ENCODE measurements at places on chromosomes 16 and 17.

DNA sequence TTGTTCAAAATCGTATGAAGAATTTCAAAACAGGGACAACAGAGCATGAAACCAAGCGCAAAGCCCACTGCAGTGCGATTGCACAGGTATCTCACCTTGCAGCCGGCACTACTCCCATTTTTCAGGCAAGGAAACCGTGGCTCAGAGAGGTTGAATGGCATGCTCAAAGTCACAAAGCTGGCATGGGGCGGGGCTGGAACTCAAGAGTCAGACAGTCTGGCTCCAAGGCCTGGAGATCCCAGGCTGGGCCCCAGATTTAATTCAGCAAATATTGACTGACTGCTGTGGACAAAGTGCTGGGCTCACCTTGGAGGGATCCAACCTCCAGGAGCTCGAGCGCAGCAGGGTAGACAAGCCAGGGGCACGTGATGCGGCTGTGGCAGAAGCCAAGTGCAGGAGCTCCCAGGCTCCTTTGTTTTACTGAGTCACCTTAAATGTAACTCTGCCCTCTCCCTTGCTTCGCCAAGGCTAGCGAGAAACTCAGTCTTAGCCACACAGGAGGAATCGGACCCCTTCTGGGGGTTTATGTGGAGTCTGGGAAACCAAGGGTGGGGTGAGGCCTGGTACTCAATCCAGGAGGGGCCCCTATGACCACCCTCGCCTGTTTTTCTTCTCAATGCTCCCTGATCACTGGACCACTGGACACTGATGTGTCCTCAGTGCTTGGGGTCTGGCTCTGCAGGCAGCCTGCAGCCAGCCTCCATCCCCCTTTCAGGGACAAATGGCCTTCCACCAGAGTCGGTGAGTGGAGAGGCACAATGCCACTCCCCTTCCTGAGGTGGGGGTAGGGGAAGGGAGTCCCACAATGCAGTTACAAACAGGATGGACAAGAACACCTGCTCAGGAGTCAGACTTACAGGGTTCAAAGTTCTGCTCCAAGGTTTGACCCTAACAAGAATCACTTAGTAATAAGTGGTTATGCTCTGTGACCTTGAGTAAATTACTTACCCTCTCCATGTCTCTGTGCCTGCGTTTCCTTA lies 3.9 kb upstream of the SPATA20 start:
- DNase-seq: peak; percentile 63

GRCh38 chr17:82013341-82013740 lies 9.3 kb downstream of the CENPX start:
- no peak for DNase-seq

DNA sequence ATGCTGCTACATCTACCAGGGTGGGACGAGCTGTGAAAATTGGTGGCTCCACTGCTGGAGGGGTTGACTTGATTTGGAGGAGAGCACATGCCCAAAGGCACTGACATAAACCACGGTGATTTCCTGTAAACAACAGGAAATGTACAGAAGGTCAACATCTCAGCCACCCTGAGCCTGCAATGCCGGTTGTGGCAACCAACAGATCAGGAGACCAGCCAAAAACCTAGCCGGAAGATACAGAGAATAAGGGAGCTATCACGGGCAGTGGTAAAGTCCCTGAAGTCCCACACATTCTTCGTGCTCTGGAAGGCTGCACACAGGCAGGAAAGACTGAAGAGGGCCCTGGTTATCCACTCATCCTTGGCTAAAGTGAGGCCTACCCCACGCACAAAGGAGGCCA lies 56.2 kb downstream of the ADCY9 start:
- DNase-seq: no peak

- DNase-seq: no peak
Measured at GRCh38 chr17:35569405-35569804, 8.8 kb upstream of the SLFN14 start.

DNA sequence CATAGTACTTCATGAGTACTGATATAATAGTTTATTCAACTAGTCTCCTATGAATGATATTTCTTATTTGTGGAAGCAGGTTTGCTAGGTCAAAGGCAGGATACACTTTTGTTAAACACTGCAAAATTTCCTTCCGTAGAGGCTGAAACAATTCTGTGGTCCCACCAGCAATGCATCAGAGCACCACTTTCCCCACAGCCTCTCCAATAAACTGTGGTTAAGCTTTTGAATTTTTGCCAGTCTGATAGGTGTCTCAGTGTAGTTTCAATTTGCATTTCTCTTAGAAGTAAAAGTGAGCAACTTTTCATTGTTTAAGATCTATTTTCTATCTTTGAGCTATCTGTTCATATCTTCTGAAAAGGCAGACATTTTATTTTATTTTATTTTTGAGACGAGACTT lies 36.4 kb upstream of the CORO6 start:
- no peak for DNase-seq

DNA sequence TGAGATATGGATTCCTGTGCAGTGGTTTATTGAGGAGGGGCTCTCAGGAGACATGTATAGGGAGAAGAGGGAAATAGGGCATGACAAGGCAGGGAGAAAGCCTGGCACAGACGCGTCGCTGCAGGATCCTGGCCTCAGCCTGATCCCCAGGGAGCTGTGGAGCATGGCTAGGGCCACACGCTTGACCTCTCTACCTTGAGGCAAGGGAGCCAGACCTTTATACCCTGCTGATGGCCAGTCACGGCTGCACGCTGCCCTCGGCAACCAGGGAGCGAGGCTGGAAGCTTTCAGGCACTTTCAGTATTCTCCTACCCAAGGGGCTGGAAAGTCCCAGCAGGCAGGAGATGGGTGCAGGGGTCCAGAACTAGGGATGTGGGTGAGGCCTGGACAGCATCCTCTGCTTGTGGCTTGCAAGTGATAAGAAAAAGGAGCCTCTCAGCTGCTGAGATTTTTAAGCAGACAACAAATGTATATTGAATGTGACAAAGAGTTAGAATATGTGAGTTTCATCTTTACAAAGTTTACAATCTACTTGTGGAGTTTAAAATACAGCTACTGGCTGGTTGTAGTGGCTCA lies 10.0 kb upstream of the KLHL36 start:
- DNase-seq: no peak

- no peak for DNase-seq
Measured at GRCh38 chr17:60352071-60352470, 39.9 kb downstream of the USP32 start.

DNA sequence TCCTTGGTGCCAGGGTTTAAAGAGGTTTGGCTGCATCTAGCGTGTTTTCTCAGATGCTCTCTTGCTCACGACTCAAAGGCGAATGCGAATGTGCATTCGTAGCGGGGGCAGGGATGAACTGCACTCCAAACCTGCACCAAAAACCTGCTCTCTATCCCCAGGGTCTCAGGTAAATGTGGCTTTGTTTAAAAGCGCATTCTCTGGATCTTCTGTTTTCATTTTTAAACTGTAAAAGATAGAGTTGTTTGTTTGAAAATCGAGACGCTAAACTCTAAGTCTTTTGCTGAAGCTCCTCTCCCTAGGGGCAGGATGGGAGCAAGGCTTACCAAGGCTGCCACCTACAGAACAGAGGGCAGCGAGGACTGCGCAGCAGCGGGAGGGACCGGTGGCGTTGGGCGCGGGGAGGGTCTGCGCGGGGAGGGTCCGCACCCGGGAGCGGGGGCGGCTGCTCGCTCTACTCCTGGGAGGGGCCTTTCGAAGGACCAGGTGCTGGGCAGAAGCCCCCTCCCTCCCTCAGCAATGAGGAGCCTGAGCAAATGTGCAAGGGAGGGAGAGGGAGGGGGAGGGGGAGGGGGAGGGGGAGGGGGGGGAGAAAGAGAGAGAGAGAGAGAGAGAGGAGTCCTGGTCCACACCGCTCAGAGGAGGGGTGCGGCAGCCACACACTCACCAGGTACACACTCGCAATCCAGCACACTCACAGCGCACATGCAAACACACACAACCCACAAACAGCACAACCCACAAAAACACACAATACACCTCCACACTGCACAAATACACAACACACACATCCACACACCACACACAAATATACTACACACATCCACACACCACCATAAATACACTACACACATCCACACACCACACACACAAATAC lies 142.8 kb downstream of the GRIN2A start:
- DNase-seq: no peak

GRCh38 chr16:84608282-84608681 lies 9.6 kb downstream of the COTL1 start:
- DNase-seq: no peak

DNA sequence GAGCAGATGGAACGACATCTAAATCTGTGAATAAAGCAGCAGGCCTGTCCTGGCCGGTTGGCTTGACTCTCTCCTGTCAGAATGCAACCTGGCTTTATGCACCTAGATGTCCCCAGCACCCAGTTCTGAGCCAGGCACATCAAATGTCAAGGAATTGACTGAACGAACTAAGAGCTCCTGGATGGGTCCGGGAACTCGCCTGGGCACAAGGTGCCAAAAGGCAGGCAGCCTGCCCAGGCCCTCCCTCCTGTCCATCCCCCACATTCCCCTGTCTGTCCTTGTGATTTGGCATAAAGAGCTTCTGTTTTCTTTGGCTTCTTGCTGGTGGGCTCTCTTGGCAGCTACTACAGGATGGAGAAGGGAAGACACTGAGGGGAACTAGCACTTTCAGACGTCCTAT lies 4.1 kb upstream of the RSAD1 start:
- no peak for DNase-seq

DNA sequence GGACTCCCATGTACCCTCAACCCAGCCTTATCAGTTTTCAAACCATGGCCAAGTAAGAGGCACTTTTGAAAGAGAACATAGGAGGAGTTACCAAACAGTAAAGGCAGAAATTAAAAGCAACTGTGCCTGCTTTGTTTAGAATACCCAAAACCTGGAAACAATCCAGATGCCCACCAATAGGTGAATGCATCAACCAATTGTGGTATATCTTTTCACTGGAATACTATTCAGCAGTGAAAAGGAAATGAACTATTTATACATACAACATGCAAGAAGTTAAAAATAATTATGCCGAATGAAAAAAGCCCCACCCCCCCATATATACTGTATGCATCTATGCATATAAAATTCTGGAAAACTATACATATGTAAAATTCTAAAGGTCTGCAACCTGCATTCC lies 37.0 kb downstream of the PITPNC1 start:
- no peak for DNase-seq

DNA sequence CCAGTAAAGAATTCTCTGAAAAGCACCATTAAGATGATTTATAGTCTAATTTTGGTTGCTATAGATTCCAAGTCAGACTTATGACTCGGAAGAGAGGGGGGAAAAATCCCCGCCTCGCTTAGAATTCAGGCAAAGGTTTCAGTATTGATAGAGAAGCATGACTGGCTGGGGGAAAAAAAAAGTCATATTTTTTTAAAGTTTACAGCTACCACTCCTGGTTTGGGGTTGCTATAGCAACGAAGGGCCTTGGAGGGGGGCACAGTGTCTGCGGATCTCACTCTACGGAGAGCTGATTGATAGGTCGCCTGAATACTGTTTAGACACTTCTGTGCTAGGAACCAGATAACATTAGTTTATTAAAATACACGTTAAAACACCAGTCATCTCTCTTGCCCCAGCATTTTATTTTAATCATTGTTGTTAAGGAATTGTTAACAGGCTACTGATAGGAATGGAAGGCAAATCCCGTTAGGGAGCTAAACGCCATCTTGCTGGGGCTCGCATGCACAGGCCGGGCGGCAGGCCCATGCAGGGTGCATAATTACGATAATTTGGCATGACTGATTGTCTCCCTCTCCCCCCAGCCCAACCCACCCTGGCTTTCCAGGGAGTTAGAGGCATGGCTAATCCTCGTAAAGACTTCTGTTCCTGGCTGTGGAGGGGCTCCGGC lies 380.0 kb upstream of the XYLT1 start:
- no peak for DNase-seq

DNA sequence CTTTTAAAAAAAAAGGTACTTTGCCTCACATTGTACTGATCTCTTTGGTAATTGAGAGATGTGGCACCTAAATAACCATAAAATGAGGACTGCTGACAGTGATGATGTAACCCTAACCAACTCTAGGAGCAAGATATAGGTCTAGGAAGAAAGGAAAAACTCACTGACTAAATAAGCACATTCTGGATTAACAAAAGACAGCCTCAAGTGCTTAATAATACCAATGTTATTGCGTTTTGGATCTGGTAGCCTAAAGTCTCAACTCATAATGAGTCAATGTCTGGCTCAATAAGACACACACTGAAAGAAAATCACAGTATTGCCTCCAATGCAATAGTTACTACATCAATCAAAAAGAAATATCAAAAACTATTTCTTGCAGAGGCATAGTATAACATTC lies 3.0 kb downstream of the ERN1 start:
- peak; percentile 86 for DNase-seq

GRCh38 chr17:40060887-40061608 lies 1.7 kb upstream of the THRA start:
- no peak for DNase-seq

- DNase-seq: peak; percentile 70
Measured at GRCh38 chr17:58960068-58960467, 146.6 kb downstream of the TRIM37 start.

GRCh38 chr16:68450741-68451255 lies 2.5 kb upstream of the SMPD3 start:
- DNase-seq: peak; percentile 59

GRCh38 chr17:70017112-70017511 lies 57.9 kb upstream of the KCNJ16 start:
- DNase-seq: no peak

GRCh38 chr17:37698132-37698910 lies 46.5 kb downstream of the HNF1B start:
- DNase-seq: peak; percentile 59

DNA sequence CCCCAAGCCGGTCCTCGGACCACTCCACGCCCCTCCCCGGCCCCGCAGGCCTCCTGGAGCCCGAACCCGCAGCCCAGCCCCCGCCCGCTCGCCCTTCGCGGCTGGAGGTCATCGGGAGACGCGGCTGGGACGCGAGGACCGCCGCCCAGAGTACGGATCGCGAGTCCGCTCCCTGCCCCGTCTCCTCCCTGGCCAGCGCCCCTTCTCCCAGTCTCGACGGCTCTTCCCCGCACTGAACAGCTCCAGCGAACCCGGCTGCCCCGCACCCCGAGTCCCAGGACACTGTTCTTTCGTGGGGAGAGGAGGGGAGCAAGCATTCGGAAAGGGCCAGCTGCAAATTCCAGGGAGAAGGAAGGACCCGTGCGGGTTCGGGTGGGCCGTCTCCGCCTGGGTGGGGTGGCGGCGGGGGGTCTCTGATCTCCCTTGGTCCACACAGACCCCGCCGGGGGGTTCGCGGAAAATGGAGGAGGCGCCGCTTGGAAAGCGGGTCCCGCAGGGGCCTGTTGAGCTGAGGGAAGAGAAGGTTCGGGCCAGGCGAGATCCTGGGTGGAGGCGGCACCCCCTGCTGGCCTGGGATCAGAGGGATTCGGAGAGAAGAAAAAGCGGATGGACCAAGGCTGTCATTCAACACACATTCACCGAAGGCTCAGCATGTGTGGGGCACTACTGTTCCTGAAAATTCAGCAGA lies 632 bp upstream of the RTN4RL1 start:
- peak; percentile 80 for DNase-seq

- no peak for DNase-seq
Measured at GRCh38 chr17:50283246-50283645, 9.0 kb downstream of the TMEM92 start.

- no peak for DNase-seq
Measured at GRCh38 chr17:61487161-61487988, 35.2 kb downstream of the TBX4 start.
